NCI-H2171 treated with DMSO at 0.1 percent for 48 hours (cell line): ENCODE measurements at places on chromosomes 1 and 21.

- DNase-seq: peak; percentile 52
Measured at GRCh38 chr1:110339407-110340206, 430 bp downstream of the RBM15 start.

DNA sequence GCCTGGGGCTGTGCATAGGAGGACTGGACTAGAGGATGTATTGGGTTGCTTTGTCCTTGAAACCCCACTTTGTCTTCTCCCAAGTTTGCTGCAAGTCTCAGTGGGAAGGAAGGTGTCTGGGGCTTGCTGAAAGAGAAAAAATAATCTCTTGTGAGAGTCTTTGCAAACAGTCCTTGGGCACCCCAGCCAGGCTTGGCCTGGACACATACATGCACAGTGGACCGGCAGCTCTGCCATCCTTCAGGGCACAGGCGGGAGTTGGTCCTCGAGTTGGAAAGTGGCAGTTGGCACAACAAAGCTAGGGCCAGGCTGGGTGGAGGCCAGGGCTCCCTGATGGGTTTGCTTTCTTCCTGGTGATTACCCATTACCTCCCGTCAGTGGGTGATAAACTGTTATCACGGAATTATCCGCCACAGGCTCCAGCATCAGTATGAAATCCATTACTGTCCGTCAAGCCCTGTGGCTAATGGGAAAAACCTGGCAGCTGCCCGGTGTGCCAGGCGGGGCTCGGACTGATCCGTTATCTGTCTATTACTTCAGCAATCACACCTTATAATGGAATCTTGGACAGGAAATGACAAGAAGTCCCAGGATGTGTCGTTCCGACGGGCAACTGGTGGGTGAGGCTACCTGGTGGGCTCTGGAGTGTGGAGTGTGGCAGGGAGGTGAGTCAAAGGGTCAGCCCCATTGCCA, 265.7 kb downstream of the GRIK3 start:
- no peak for DNase-seq

DNA sequence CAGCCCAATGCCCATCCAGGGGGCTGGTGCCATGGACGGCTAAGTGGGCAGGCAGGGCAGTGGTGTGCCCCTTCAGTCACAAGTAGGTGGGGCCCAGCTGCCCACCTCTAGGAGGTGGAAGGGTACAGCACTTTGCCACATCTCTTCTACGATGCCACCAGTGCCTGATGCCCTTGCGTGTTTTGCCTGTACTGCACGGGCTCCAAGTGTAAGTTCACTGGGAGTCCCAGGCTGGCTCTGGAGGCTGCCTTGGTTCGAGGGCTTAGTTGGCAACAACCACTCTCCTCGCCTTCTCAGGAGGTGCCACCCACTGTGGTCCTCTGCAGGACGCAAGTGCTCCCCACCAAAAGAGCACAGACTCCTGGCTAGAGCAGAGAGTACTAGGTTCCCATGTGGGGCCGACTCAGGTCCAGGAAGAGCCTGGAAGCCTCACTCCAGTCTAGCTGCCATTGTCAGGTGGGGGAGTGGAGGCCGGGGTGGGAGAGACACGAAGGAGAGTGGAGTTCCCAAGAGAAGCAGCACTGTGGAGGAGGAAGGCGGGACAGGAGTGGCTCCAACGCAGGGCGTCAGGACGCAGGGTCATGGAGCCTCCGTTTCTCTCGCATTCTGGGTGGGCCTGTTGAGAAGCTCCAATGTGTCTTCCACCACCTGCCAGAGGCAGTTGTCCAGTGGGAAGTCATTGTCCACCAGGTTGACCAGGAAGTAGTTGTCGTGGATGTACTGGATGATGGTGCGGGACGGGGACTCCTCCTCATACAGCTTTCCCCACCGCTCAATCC, 15.5 kb downstream of the MTHFR start:
- DNase-seq: no peak

GRCh38 chr1:213389061-213389581, 338.1 kb downstream of the RPS6KC1 start:
- no peak for DNase-seq

DNA sequence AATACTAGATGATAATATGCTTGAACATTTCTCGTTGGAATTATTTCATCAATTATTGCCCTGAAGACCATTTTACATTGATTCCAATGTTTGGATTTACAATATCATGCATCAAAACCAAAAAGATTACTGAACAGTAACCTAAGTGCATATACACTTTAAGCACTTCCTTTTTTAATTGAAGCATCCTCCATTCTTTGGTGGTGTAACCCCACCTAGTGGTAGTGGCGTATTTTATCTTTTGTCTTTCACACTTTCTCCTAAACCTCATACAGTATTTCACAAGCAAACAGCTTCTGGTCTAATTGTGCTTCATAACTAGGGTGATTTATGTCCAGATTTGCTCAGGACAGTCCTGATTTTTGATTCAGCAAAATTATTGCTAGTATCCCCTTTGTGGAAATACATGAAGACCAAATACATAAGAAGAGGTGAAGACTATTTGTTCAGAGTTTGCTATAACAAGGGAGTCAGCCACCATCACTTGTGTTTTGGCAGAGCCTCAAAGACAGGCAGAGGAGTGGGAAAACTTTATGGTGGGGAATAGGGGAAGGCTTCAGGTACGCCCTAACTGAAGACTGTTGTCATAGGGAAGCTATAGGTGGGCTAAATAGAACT, 3.4 kb upstream of the NVL start:
- peak; percentile 73 for DNase-seq

- DNase-seq: no peak
Measured at GRCh38 chr1:233675446-233675845, 61.5 kb downstream of the KCNK1 start.

- peak; percentile 96 for DNase-seq
Measured at GRCh38 chr1:32464716-32465577, at the start of gene ZBTB8B. Gene ZBTB8B (plus strand): TSS chr1:32465072. CDS start chr1:32470625, 5,553 bp downstream.

DNA sequence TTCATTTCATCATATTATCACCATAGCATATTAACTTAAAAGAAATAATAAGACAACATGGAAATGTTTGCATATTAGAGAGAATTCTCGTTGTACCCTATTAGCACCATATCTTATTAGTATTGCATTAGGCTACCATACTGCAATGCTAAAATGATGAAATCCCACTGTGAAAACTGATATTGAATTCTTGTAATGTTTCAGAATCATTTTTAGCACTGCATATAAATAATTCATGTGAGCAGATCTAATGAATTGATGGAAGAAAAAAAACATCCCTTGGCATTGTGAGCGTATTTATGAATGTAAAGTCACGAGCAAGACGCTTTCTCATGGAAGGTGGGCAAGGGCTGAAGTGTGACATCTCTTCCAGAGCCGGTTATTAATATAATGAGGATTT, 257.1 kb upstream of the PTBP2 start:
- no peak for DNase-seq

GRCh38 chr1:212671342-212672031, 28.2 kb downstream of the BATF3 start:
- peak; percentile 85 for DNase-seq

GRCh38 chr1:59673573-59674450, 140.9 kb upstream of the HOOK1 start:
- DNase-seq: no peak

GRCh38 chr21:45283611-45284455, 3.9 kb downstream of the POFUT2 start:
- DNase-seq: no peak

DNA sequence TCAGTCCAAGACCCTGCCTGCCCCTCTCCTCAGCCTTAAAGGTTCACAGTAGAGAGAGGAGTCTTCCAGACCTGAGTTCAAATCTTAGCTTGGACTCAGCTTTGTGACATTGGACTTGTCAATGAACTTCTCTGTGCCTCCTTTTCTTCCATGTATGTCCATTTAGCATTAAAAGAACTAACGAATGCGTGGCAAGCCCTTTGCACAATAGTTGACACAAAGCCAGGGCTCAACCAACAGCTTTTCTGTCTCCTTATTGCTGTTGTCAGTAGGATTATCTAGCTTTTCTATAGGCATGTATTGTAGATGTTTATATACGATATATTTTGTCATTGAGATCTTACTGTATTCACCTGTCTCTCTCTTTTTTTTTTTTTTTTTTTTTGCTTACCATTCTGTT, 450.8 kb downstream of the PTPRU start:
- DNase-seq: no peak

DNA sequence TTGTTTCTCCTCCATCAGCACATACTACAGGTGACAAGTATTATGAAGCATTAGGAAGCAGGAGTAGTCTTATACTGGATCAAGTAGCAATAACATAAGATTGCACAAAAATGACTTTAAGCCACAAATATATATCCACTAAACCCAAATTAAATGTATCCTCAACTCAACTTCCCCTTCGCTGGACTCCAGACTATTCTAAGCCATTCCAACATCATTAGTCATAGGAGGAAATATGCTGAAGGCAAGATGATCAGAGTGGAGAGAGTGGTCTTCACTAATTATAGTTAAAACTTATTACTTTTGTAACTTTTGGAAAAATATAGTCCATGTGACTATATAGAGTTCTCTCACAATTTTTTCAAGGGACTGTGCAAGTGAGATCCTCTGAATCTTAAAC, 390.7 kb upstream of the ZP4 start:
- DNase-seq: no peak

GRCh38 chr1:19139711-19140110, 70.4 kb downstream of the UBR4 start:
- no peak for DNase-seq

GRCh38 chr1:147494998-147495580, 46.2 kb upstream of the BCL9 start:
- peak; percentile 49 for DNase-seq

DNA sequence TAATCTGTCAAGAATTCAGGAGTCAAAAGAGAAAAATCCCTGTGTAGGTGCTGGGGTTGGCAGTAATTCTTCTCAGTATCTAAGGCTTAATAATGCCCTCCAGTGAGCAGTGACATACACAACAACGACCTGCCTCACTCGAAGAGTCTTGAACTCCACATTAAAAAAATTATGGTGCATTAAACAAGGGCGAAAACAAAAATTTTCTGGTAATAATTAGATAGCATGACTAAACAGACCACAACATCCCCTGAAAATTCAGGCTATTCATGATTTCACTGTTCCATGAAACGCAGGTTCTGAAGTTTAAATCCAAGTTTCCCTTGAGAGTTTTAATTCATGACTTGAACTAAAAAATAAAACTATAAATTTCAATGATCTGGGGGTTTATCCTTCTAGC, 5.1 kb downstream of the SRSF4 start:
- DNase-seq: no peak

GRCh38 chr1:66048011-66048410, 255.3 kb downstream of the PDE4B start:
- no peak for DNase-seq

- DNase-seq: no peak
Measured at GRCh38 chr21:44516342-44516741, 23.7 kb downstream of the KRTAP10-1 start.

- no peak for DNase-seq
Measured at GRCh38 chr1:245008761-245009160, 144.4 kb upstream of the HNRNPU start.

DNA sequence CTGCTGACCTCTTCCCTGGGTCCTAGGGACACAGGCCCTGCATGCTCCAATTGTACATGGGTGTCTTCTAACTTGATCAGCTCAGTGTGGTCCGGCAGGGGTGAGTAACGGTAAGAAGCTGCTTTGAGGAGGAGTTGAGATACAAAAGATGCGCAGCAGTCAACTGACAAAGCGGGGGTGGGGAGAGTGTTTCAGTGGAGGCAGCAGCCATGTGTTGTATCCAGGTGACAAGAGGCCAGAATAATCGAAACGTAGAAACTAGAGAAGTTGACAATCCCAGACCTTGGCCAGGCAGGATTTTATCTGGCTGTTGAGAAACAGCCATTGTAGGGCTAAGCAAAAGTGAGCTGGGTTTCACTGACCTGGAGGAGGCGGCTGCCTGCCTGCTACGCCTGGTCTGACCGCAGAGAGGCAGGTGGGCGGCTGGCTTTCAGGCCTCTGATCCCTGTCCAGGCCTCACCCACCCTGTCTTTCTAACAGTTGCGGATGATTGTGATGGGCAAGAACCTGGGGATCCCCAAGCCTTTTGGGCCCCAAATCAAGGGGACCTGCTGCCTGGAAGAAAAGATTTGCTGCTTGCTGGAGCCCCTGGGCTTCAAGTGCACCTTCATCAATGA, 28.8 kb downstream of the PADI6 start:
- DNase-seq: no peak

DNA sequence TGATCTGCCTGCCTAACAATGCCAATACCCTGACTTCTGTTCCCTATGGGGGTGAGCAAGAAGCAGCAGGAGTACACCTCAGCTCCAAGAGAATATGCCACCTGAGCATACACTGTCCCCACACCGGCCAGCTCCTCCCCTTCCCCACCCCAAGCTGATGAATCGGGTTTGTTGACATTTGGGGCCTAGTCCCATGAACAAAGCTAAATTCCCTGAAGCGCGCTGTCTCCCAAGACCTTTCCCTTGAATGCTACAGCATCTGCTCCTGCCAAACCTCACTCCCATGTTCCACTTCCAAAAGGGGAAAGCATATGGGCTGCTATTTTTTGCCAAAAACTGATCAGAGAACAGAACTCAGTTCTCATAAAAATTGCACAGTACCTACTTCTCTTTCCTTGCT, 220.4 kb upstream of the CAMK1G start:
- peak; percentile 90 for DNase-seq

GRCh38 chr21:33064623-33065390, 5.1 kb upstream of the OLIG1 start:
- DNase-seq: peak; percentile 14

DNA sequence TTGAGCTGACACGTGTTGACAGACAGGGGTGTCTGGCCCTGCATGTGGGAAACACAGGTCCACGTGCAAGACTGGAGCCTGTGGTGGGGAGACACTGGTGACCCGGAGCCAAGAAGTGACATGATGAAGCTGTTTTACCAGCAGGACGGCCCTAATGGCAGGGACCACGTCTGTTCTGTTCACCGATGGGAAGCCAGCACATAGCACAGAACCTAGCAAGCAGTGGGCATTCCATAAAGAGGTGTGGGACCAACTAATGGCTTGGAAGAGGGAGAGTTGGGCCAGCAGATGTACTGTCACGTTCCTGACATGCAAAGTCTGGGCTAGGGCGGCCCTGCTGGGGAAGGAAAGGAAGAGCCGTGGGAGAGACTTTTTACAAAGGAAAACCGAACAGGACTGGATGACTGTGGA, 15.3 kb downstream of the NAV1 start:
- DNase-seq: no peak

- no peak for DNase-seq
Measured at GRCh38 chr1:43137445-43138052, 34.5 kb downstream of the EBNA1BP2 start.

- no peak for DNase-seq
Measured at GRCh38 chr1:185377831-185378230, 60.8 kb upstream of the IVNS1ABP start.
